ENCODE measurements at places on chromosomes 12 and 14.
A peak's percentile ranks its signal among the peaks of the same experiment; 100 is the strongest.

DNA sequence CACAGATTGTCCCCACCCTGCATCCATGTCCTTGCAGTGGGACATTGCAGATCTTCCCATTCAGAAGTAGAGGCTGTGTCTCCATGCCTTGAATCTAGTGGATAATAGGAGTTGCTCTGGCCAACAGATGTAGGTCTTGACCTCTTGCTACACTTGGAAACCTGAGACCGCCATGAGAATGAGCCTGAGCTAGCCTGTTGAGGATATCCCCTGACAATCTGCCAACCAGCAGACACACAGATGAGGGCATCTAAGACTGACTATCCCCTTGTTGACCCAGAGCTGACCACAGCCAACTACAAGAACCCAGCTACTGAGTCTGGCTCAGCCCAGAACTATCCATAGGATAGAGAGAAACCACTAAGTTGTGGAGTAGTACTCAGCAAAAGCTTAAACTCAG is 161.1 kb upstream of the NOS1 start:
- DNase-seq: no peak

DNA sequence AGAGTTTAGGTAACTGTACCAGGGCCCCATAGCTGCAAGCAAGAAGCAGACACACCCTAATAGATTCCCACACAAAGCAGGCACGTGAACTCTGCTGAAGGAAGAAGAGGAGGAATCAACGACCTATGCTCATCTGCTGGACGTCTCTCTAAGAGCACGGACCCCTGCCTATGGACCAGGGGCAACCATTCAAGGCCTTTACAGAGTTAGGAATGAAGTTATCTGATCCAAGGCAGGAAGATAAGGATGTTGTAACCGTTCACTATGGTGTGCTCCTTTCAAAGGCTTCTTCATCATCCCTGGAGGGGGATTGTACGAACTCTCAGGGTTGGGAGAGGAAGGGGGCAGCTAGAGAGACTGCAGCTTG is 141.6 kb upstream of the PARP11 start:
- DNase-seq: no peak

GRCh38 chr12:114294303-114294685 is 111.7 kb downstream of the TBX5 start:
- no peak for DNase-seq

DNA sequence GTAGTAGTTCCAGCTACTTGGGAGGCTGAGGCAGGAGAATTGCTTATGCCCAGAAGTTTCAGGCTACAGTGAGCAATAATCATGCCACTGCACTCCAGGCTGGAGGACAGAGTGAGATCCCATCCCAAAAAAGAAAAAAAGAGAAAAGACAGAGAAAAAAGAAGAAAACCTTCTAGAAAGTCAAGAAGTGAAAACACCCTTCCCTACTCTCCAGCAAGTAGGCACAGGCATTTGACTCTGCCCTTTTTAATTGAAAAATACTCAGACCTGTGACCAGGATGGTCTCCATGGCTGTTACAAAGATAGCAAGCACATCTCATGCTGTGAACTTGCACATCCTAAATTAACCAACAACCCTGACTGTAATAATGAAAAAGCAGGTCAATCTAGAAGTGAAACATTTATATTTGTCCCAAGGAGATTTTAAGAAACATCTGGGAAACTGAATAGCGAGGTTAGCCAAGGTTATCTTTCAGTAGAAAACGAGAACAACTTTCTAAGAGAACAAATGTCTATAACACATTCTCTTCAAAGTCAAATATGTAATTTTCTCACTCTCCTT is 2.0 kb downstream of the TMTC1 start:
- peak; percentile 12 for DNase-seq

- DNase-seq: no peak
These were observed 104.3 kb upstream of the FKBP4 start for GRCh38 chr12:2690348-2691005.

DNA sequence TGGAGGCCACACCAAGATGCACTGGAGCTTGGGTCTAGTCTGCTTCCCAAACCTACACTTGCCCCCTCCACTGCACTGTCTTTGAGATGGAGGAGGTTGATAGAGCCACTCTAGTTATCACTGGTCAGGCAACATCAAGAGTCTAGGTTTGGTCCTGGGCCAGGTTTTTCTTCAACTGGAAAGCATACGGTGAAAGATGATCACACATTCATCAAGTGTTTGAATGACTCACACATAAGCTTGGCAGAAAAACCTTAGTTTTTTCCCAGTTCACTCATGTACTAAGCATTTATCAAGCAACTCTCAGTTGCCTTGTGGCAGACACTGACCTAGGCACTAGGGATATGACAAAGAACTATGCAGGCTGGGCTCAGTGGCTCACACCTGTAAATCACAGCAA is 84.5 kb downstream of the PLEKHG3 start:
- peak; percentile 94 for DNase-seq

GRCh38 chr14:101950516-101951215 is 13.7 kb upstream of the DYNC1H1 start:
- no peak for DNase-seq

GRCh38 chr14:58059126-58059525 is 92.9 kb downstream of the ARMH4 start:
- no peak for DNase-seq

DNA sequence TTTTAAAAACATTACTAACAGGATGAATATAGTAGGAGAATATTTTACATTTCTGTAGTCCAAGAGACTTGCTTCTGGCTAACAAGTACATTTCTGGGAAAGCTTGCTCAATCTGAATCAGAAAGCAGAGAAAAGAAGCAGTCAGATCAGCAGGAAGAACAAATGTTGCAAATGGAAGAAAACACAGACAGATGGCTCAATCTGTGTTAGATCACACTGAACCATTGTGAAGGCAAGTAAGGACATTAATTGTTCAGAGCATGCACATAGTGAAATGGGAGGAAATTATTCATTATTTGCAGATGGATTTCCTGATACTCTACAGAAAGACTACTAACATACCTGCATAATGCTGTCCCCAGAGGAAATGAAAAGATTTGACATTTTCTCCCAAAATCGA is 65.2 kb upstream of the CNOT2 start:
- peak; percentile 43 for DNase-seq

DNA sequence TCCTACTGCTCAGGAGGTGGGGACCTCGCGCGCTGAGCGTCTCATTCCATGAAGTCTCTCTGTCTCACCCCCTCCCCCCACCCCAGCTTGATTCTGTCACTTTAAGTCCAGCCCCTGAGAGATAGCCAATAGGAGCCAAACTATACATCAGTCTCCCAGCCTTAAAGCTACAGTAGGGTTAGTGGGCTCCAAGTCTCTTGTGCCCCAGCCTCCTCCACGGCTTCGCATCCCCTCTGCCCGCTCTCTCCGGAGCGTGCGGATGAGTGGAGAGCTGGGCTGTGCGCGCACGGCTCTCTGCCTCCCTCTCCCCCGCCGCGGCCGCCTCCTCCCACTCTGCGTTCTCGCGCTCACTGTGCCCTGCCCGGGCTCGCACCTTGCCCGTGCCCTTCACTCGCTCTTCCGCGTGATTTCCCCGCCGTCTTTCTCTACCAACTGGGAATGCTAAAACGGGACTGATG is at the start of gene ESRRB:
TSS of gene ESRRB (plus strand) at position 191 of the 458 bp plus-strand sequence. CDS start at position 456, 265 bp downstream.
- no peak for DNase-seq

- no peak for DNase-seq
These were observed 63.3 kb upstream of the CDKN3 start for GRCh38 chr14:54333511-54333910.

DNA sequence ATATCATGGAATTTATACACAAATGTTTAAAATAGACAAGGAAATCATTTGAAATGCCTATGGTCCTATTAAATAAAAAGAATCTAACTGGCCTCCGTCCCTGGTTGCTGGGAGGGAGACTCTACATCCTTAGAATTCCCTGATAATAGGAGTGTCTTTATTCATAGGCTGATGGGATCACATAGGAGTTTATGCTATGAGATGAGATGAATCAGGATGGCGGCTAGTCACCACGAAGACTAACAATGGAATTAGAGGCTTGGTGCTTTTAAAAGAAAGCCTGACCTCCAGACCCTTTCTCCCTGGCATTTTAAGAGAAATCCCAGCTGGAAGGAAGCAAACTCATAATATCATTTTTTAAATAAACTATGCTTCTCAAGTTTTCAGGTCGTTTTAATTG is 69.7 kb downstream of the SEC23A start:
- no peak for DNase-seq

- DNase-seq: no peak
These were observed 41.8 kb downstream of the SCAF11 start for GRCh38 chr12:45948546-45948945.

- no peak for DNase-seq
These were observed 78.3 kb downstream of the TSHR start for GRCh38 chr14:81033698-81034240.

DNA sequence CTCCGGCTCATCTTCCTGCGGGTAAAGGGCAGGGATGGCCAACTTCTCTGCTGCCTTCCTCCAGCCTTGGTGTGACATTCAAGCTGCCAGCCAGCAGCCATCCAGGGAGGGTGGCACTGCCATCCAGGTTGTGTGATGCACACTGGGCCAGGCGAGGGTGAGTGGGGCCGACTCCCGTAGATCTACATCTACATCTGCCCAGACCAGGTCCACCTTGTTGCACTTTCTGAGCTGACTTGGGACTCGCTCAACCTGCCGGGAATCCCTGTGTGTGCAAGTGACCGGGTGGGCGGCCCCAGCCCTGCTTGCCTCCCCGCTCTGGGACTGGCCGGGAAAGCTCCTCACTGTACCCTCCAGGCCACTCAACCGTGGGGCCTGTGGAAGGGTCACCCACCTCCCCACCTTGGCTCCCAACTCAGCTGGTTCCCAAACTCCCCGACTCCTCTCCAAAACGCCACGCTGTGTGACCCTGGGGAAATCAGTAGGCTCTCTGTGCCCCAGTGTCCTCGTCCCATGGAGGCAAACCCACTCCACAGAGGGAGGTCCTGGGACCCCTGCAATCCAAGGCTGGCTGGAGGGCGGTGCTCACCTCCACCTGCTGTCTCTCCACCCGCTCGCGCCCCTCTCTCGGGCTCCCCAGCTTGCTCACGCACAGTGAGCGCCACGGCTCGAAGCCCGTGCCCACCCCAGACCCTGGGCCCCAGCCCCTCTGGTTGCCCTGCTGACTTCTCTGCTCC is 14.7 kb downstream of the JAG2 start:
- no peak for DNase-seq

GRCh38 chr14:89258728-89259273 is 158.2 kb downstream of the FOXN3 start:
- no peak for DNase-seq

- DNase-seq: no peak
These were observed 33.4 kb upstream of the HSPB8 start for GRCh38 chr12:119145367-119145766.

- DNase-seq: no peak
These were observed 342.3 kb downstream of the SYT1 start for GRCh38 chr12:79206871-79207270.

GRCh38 chr12:123576611-123577010 is 7.7 kb upstream of the TMED2 start:
- no peak for DNase-seq

- DNase-seq: no peak
These were observed 44.8 kb downstream of the CCDC91 start for GRCh38 chr12:28235015-28235414.
